Fibroblast of the aortic adventitia (primary cell): ENCODE measurements at places on chromosomes 16 and 17. TPM values are rescaled to one million over a fixed set of nuclear protein-coding genes. Genes with fewer than 3 reads are reported as not detected.

ITGB3 gene
- total RNA-seq, result 5.8 and 22.0 TPM in 2 replicates

DNA sequence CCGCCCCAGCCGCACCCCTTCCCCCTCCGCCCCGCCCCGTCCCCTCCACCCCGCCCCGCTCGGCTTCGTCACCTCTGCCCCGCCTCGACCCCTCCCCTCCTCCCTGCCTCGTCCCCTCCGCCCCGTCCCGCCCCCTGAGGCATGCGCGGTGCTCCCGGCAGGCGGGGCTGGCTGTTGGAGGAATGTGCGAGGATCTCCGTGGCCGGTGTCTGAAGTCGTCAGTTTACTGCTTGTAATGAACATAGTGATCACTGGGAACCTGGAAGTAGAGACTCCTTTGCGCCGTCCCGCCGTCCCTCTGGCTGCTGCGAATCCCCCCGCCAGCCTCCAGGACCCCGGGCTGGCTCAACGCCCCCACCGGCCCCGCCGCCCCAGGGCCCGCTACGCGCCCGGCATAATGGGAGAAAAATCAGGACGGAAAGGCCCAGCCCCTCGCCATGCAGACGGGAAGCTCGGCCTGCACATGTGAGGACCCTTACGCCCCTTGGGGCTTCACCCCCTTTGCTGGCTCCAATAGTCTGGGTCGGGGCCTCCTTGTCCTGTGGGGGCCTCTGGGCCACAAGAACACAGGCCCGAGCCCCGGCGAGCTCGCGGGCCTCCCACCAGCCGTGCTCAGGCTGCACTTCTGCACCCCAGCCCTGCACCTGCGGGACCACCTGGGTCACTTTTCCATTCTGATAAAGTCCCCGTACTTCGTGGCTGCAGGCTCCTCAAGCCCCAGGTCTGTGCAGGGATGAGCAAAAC lies 743.1 kb downstream of the KCNJ18 start:
- DNase-seq, result no peak

- peak; percentile 81 for DNase-seq
Measured at GRCh38 chr16:56988948-56989945, at the start of gene NLRC5. TSS of gene NLRC5 (plus strand) at chr16:56989557. CDS start at chr16:57020713, 31,156 bp downstream.

FSCN2 gene
- 1.3 and 1.8 TPM in 2 replicates for total RNA-seq

GNG13 gene
- not detected in 2 replicates for total RNA-seq

GRCh38 chr17:15453246-15453645 lies 14.2 kb downstream of the CDRT4 start:
- peak; percentile 50 for DNase-seq

LRRC46 gene
- 0.16 TPM in 1 of 2 replicates, not detected in the other for total RNA-seq

GRCh38 chr17:13626703-13627102 lies 25.0 kb upstream of the HS3ST3A1 start:
- DNase-seq, result peak; percentile 58

GRCh38 chr17:9557161-9557755 lies 18.4 kb downstream of the STX8 start:
- DNase-seq, result no peak

DNA sequence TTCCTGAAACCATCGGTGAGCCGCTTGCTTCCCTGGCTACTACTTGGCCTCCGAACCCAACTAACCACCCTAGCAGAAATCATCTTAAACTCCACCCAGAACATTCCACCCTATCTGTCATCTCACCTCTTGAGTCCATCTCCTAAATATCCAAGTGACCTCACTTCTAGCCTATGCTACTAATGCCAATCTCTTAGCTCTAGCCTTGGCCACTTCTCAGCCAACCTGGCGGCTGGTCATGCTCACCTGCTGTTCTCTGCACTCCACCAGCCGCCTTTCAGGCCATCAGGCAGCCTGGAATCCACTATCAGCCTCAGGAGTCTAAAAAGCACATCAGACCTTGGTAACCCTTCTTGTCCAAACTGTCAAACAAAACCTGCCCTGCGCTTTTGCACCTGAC lies 11.9 kb upstream of the CYTH1 start:
- DNase-seq, result no peak

UTS2R gene
- not detected in 2 replicates for total RNA-seq

DNA sequence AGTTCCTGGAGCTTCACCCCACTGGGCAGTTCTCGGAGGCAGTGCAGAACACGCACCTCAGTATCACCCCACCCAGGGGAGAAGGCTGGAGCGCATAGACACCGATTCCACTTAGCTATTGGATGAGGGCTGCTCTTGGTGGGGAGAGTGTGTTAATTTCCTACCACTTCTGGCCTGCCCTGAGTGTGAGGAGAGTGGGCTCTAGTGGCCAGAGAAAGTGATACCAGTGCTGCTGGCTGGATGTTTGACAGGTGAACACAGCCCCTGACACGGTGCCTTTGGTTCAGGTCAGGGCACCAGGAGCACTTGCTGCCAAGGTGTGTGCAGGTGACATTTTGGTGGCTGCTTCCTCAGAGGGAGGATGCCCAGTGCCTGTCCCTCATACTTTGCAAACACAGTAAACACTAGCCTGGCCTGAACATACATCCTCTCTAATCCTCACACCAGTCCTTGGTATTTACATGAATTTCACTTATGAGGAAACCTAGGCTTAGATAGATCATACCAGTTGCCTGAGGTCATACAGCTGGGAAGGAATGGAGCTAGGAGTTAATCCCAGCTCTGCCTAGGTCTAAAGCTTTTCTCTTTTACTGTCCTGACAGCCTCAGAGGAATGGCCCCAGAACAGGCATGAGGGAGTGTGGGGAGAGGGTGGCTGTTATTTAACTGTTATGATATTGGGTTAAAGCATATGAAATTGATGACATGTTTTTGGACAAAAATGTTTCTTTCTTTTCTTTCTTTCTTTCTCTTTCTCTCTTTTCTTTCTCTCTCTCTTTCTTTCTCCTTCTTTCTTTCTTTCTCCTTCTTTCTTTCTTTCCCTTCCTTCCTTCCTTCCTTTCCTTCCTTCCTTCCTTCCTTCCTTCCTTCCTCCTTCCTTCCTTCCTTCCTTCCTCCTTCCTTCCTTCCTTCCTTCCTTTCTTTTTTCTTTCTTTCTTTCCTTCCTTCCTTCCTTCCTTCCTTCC lies 21.0 kb upstream of the ITGAX start:
- peak; percentile 9 for DNase-seq

DNA sequence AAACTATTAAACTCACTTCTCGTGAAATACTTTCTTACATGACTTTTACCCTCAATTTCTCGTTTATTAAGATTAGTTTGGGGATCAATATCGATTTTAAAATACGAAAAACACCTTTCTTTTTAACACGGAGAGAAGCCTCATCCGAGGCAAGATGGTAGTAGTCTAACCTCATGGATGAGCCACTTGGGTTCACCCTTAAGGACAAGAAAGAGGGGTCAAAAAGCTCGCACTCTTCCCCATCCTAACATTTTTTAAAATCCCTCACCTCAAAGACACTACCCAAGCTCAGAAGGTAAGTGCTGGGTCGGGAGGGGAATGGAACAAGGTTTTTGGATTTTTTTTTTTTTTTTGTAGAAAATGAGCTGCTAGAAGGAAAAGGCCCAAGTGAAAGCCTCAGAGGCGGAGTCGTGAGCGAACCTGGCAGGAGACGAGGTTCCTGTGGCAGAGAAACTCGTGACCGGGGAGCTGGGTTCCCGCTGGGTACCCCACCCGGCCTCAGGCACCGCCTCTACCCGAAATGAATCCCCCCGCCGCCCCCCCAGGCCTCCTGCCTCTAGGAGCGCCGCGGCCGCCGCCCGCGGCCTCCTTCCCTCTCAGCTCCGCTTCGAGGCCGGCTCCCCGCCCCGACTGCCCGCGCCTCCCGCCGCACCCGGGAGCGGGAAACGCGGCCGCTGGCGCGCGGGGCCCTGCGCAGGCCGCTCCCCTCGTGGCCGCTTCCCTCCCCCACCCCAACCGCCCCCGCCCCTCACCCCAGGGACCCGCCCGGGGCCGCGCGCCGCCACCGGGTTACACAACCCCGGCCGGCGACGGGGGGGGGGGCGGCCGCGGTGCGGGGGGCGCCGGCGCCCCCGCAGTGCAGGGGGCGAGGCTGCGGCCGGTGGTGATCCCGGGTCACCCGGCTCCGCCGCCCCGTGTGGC lies 1.6 kb downstream of the NUFIP2 start:
- DNase-seq, result peak; percentile 63

DNA sequence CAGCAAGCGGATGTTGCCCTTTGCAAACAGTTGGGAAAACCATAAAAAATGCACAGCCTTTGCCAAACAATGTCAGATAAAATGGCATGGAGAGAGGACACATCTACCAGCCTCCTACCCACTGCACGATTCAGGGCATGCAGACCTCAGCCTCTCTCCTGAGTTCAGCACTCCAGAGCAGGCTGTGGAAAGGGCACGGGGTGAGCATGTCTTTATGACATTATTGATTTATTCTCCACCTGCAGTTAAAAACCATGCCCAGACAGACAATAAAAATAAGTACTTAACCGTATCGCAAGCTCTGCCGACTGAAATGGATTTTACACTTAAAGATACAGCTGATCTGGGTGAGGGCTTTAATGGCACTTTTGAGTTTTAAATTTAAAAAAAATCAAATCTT lies 127.1 kb downstream of the MAF start:
- DNase-seq, result no peak

KRT12 gene
- not detected in 2 replicates for total RNA-seq

ACSF3 gene
- 9.9 and 17.6 TPM in 2 replicates for total RNA-seq

TERB1 gene
- total RNA-seq, result 0.08 and 0.09 TPM in 2 replicates

DNA sequence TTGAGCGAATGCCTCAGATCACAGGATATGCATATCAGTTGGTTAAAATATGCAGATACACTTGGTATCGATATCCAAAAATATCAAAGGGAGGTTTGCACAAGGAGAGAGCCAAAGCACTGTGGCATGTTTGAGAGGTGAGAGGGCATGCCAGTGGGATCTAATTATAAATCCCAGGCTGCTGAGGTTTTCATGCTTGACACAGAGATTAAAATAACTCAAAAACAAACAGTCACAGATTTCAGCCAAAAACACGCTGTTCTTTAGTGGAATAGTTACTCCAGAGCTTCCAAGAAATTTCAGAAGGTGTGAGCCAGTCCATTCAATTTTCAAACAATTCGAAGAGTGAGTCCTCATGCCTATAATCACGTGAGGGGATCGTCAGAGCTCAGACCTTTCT lies 477.9 kb downstream of the SOX9 start:
- DNase-seq, result no peak

KCNH4 gene
- total RNA-seq, result 0.09 TPM in 1 of 2 replicates, not detected in the other

DNA sequence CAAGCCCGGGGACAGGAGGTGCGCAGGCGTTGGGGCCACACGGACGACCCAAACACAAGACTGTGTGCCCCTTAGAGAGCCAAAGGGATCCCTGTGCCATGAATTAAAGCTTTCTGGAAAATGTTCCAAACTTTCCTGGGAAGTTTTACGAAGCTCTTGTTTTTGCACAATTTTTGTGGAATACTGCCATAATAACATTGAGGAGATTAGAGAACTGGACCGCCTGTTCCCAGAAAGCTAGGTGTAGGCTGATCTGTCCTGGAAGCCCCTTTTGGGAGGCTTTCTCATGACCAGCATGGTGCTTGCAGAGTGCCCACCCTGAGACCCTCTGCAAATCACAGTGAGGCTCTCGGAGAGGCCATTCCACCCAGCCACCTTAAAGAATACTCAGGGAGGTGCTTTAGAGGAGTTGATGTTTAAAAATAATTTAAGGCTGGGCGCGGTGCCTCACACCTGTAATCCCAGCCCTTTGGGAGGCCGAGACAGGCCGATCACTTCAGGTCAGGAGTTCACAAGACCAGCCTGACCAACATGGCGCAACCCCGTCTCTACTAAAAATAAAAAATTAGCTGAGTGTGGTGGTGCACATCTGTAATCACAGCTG lies 1.1 kb downstream of the KDM8 start:
- DNase-seq, result no peak

GRB7 gene
- total RNA-seq, result 1.7 TPM in 1 of 2 replicates, not detected in the other

GRCh38 chr16:55500530-55501011 lies 8.3 kb upstream of the LPCAT2 start:
- peak; percentile 64 for DNase-seq

GRCh38 chr17:65656390-65657250 lies 95.2 kb upstream of the AXIN2 start:
- peak; percentile 31 for DNase-seq

DNA sequence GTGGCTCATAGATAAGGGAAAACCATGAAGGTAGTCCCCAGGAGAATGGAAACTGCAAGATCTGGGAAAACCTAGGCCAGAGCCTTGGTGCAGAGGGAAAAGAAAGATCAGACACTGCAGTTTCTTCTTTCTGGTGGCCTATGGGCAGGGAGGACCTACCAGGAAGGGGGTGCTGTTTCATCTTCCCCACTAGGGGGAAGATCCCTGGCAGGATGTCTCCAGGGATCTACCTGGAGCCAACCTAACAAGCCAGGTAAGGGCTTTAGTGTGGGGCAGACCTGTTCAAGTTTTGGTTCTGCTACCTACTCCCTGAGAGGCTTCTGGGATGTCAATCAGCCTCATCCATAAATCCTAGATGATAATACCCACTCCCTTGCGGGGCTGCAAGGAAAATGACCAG lies 21.4 kb downstream of the TOM1L2 start:
- no peak for DNase-seq

GRCh38 chr16:2883458-2883908 lies 468 bp downstream of the FLYWCH2 start:
- DNase-seq, result peak; percentile 21

DNA sequence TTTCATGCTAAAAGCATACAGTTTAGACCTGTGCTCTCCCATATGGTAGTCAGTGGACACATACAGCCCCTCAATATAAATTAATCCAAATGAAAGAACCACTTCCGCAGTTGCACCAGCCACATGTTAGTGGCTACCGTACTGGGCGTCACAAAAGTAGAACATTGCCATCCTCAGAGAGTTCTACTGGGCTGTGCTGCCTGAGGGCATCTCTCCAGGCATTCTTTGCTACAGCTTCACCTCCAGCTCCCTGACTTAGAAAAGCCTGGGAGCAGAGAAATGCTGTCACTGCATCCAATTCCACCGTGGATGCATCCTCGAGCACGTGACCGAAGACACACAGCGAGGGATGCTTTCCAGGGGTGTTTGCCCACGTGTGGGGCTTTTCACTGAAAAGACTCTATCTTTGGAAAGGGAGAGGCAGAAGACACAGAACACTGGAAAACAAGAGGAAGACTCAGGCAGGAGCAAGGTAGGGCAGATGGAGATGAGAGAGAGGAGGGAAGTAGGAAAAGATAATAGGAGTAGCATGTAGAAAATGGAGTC lies 86.4 kb downstream of the GAS7 start:
- no peak for DNase-seq

TMEM100 gene
- 0.57 and 2.1 TPM in 2 replicates for total RNA-seq

GRCh38 chr17:45170931-45171337 lies 9.3 kb downstream of the HEXIM2 start:
- DNase-seq, result peak; percentile 87

- DNase-seq, result no peak
Measured at GRCh38 chr16:46897471-46897870, 13.3 kb downstream of the GPT2 start.

DNA sequence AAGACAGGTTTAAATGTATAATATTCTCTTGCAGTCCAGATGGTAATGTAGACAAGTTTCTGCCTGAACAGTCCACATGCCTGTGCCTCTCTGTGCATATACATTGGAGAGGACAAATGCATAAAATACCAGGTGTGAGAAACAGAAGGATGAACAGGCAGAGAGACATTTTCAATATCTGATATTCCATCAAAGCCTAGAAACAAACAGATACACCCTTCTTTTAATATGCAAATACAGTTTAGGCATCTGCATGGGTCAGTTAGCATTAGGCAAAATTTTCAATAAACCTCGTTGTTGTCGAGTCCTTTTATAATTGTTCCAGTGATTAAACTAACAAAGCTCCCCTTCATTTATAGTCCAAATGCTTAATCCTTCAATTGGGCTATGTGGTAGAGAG lies 897 bp downstream of the OMG start:
- DNase-seq, result no peak

- no peak for DNase-seq
Measured at GRCh38 chr16:47687694-47688093, 226.6 kb downstream of the PHKB start.

CSH2 gene
- total RNA-seq, result not detected in 2 replicates
